ENCODE measurements at places on chromosomes 5 and 9.

GRCh38 chr9:112094241-112094640 is 80.9 kb downstream of the SUSD1 start:
- DNase-seq: no peak

DNA sequence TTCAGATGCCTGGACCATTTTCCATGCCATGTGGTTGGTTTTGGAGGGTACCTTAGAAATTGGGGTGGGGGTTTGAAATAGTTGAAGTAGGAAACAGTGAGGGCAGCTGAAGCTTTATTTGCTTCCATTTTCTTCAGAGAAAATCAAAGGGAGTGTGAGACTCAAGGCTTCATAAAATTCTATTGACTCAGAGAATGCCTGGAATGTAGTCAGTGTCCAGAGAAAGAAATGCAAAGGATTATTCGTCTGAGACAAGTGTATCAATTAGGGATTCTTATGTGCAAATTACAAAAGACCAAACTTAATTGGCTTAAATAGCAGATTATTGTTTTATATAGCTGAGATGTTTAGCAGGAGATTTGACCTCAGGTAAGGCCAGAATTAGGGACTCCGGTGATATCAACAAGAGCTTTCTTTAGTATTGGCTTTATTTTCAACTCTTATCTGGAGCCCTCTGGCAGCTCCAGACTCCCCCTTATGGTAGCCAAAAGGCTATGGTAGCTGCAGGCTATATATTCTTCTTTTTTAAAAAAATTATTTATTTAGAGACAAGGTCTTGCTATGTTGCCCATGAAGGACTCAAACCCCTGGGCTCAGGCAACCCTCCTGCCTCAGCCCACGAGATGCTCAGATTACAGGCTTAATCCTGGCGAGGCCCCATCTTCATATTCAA is 38.9 kb downstream of the PTTG1 start:
- DNase-seq: no peak

GRCh38 chr5:36058776-36059175 is 7.9 kb downstream of the UGT3A2 start:
- no peak for DNase-seq

GRCh38 chr5:95369782-95370181 is 21.4 kb upstream of the FAM81B start:
- no peak for DNase-seq

GRCh38 chr5:66356011-66356565 is 212.0 kb downstream of the SREK1 start:
- no peak for DNase-seq

- no peak for DNase-seq
These were observed 45.2 kb upstream of the HMCN2 start for GRCh38 chr9:130220352-130220751.

DNA sequence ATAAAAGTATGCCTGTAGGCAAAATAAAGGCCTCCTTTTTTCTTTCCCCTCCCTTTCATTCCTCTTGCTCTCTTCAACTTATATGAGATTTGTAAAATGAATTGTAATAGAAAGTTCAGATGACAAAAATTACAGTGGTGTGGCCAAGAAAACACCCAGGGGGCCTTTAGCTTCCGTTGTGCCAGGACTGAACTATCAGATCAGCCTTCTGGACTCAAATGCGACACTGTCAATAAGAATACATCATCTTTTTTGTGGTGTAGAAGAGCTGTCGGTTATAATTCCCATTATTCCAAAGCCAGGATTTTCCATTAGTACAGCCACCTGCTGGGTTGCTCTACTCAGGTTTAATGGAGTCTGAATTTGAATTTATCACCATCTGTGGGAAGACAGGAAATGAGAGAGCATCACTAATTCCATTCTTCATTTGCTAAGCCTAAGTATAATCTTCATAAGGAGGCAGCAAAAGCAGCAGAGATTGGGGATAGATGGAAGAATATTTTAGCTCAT is 443.4 kb downstream of the ANXA1 start:
- no peak for DNase-seq

DNA sequence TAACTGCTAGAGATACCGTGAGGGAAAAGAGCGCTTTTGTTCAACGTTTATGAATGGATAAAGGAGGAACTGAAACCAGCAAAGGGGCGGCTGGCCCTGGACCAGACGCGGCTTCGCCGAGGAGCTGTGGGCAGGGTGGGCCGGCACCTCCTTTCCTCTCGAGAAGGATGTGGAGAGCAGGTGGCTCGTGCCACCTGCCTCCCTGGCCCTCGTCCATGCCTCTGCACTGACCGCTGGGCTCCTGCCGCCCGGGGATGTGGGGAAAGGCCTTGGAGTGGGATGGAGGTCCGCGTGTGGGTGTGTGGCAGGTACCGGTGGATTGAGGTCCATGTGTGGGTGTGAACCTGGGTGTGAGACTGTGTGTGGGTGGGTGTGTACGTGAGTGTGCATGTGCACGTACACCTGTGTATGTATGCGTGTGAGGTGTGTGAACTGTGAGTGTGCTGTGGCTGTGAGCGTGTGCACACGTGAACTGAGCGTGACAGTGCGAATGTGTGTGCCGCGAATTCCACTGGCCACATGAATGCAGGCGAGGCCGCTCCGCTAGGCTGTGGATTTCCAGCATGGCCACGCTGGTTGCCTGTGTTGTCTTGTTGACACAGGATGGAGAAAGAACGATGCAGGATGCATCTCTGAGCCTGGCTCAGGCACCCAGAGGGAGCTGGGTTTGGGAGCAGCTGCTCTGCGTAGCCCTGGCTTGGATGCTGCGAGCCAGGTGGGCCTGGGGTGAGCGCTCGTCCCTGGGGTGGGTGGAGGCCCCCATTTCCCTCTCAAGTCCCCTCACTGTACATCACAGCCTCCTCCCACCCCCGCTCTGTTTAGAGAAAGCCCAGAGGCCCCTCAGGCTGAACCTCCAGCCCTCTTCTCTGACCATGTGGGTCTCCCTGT is 4.4 kb upstream of the CEP72 start:
- no peak for DNase-seq

GRCh38 chr9:99356512-99356971 is 134.5 kb downstream of the SEC61B start:
- no peak for DNase-seq

DNA sequence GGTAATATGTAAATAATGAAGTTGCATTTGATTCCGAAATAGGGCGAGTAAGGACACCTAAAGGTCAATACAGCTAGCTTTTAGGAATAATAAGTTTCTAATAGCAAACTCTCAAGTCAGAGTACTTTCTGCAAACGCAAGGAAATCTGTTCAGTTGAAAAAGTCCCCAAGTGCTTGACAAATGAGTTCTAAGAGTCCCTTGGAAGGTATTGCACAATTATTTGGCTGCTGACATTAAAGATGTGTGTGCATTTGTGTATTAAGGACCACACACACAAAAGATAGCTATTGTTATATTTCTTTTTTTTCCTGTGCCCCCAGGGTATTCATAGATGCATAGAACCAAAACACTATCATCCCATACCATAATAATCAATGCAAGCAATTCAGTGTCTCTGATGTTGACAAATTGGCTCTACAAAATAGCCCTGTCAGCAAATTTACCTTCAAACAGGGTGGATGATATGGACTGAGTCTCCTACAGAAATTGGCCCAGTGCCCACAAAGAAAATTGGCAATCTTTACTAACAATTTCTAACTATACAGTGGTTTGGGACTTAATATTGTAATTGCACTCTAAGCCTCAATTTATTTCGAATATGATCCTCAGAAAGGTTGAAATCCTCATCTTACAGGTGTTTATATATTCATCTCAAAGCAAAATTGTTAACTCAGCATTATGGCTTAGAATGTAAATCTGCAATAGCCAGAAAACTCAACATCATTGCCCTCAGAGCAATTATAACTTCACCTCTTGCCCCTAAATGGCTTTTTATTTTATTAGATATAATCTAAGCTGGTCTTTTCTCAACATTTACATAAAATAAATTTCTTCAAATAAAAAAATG is 827.2 kb downstream of the MAT2B start:
- no peak for DNase-seq

- DNase-seq: no peak
These were observed 3.4 kb downstream of the MATR3 start for GRCh38 chr5:139296862-139297326.

DNA sequence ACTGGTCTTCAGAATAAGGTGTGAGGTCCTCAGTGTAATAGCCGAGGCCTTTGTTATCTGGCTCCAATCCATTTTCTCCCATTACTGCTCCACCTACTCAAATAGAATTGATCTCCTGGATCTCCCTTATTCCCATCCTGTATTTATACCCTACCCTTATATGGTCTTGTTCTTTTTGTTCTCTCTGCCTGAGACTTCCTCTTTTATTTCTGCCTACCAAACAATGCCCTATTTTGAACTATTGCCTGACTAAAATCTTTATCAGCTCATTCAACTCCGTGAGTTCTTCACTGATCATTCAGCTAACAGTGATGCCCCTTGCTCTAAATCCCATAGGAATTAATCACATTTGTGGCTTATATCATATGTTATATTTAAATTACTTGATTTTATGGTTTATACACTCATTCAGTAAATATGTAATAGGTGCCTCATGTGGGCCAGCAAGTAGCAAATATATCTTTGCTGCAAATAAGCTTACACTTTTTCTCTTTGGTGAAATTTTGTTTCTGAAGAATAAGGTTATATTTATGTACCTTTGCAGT is 417.5 kb upstream of the MEF2C start:
- no peak for DNase-seq

- DNase-seq: no peak
These were observed 14.6 kb downstream of the NREP start for GRCh38 chr5:111742177-111742994.
